T-helper 17 cell (primary cell): ENCODE measurements at places on chromosomes 16 and 17. TPM values are rescaled to one million over a fixed set of nuclear protein-coding genes. Genes with fewer than 3 reads are reported as not detected.

The MT3 gene
- not detected for total RNA-seq

The KIFC3 gene
- total RNA-seq = 15.2 TPM

DNA sequence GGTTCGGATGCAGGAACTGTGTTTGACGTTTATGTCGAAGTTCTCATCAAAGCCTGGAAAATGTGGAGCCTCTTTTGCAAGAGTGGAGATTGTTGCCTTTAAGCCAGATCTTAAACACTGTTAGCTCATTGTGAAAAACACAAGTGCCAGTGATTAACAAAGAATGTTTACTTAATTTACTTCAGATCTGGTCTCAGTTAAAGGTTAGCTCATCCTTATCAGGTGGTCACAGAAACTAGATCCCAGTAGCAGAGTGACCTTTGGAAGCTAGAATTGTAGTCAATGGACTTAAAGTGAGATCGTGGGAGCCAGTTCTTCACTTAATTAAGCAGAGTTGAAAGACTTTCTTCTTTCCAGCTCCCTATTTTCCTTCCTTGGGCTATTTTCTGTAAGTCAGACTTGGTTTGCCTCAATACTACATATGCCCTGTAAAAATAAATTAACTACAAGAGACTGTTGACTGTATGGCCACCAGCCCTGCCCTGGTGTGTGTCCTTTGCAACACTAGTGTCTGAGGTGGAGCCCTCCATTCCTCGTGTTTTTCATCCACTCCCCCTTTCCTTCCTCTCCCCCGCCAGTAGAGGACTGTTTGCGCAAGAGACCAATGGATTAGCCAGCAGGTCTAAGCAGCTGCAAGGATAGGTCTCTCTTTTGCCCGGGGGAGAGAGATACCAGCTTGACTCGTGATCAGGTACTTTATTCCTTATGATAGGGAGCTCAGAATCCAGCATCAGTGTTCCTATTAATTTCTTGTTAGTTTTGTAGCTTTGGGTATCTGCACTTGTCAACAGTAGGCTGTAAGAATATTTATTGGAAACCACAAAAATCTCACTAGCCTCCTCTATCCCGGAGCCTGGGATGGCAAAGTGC, 20.2 kb downstream of the FBXO39 start:
- peaks cover 4% of the 10 kb centered on the region for H3K36me3 ChIP-seq
- DNase-seq = no peak

DNA sequence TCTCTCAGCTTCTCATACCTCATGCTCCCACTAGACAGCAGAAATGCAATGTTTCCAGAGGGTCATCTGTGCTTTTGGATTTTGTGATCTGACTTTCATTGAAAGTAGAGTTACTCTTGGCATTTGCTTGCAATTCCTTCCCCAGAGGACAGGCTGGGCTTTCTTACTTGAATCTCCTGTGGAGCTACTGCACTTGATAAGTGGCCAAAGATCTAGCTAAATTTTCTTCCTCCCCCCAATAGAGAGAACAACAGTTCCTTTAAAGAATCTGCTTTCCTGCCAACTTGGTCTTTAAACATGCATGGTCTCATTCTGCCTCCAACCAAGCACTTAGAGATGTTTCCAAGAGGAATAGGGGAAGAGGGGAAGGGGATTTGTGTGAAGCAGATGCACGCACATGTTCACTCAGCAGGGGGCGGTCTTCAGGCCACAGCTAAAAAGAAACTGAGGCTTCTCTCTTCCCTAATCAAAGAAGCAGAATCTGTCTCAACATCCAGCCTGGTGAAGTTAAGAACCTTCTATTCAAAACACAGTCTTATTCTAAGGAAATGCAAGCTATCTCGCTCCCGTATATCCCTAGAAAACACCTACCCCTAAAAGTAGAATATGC, 229.6 kb downstream of the ZFHX3 start:
- H3K27me3 ChIP-seq = peaks cover 8% of the 10 kb centered on the region
- no peak overlapping the region for H3K4me3 ChIP-seq
- no peak for DNase-seq
- H3K4me1 ChIP-seq = no peaks in the 10 kb centered on the region

GRCh38 chr16:74309789-74310781, 13.5 kb downstream of the PSMD7 start:
- H3K4me1 ChIP-seq = peaks cover 8% of the 10 kb centered on the region
- DNase-seq = no peak
- H3K36me3 ChIP-seq = peaks cover 9% of the 10 kb centered on the region
- H3K4me3 ChIP-seq = no peak overlapping the region

GRCh38 chr17:1067282-1067956, 70.5 kb downstream of the TIMM22 start:
- no peaks in the 10 kb centered on the region for H3K27me3 ChIP-seq
- DNase-seq = no peak
- H3K4me1 ChIP-seq = no peaks in the 10 kb centered on the region
- H3K36me3 ChIP-seq = peaks cover 12% of the 10 kb centered on the region
- H3K27ac ChIP-seq = no peak overlapping the region

DNA sequence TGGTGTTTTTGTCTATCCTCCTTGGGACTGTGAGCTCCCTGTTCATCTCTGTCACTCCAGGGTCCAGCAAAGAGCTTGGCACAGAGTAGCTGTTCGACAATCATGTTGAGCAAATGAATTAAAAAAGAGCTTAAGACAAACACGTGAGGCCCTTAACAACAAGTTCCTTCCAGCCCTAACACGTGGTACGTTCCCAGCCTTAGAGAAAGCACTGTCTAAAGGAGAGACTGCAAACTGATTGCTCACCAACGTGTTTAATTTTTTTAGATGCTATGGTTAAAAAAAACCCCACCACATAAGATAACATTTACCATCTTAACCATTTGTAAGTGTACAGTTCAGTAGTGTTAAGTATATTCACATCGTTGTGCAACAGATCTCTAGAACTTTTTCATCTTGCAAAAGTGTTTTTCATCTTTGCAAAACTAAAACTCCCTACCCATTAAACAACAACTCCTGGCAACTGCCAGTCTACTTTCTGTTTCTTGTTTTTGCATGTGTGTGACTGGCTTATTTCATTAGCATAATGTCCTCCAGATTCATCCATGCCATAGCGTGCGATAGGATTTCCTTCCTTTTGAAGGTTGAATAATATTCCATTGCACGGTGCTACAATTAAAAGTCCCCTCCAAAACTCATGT, 28.2 kb downstream of the LAT start:
- peak overlapping the region; percentile 88 for H3K27ac ChIP-seq
- no peak for DNase-seq

DNA sequence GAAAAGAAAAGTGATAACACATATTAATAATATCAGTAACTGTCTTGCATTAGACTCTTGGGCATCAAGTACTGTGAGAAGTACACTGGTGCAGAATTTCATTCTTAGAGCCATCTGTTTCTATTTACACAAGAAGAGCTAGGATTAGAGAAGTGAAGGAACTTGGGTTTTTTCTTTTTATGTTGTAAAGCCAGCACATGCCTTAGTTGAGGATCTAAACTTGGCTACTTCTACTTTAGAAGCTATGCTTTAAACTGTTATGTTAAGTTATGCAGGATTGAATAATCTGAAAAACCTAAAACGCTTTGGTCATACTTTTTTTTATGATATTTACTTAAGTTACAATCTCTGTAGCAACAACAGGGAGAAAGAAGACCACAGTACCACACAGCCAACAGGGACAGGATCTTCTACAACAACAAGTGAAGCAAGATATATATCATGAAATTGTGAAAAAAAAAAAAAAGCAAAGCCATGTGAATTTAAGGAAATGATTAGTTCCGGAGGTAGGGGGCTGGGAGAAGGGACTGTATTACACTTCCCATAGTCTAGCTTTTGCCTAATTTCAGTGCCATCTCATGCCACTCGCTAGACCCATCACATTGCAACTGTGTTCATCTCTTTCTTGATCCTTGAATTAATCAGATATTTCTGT, 305.1 kb upstream of the GOT2 start:
- no peak for DNase-seq
- no peak overlapping the region for H3K27ac ChIP-seq
- H3K27me3 ChIP-seq = no peaks in the 10 kb centered on the region
- no peaks in the 10 kb centered on the region for H3K36me3 ChIP-seq
- no peaks in the 10 kb centered on the region for H3K4me1 ChIP-seq
- no peak overlapping the region for H3K4me3 ChIP-seq

DNA sequence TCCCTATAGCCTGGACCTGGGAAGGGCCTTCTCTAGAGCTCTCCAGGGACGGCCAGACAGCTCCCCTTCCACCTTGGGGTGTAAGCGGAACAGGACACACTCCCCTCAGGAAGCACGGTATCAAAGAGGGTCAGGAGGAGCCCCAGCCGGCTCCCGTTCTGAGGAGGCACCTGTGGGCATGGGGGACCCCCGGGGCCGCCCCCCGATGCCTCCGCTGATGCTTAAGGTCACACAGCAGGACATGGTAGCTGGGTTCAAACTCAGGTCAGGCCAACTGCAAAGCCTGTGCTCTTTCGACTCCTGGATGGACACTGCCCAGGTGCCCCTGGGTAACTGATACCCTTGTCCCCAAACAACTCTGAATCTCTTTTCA, 49.8 kb downstream of the CMIP start:
- peaks cover 40% of the 10 kb centered on the region for H3K4me1 ChIP-seq
- no peak for DNase-seq
- no peak overlapping the region for H3K27ac ChIP-seq
- no peaks in the 10 kb centered on the region for H3K27me3 ChIP-seq
- H3K36me3 ChIP-seq = no peaks in the 10 kb centered on the region
- no peak overlapping the region for H3K4me3 ChIP-seq

GRCh38 chr17:73394512-73395450, 83.0 kb upstream of the CDC42EP4 start:
- H3K27me3 ChIP-seq = peaks cover 13% of the 10 kb centered on the region
- no peaks in the 10 kb centered on the region for H3K4me1 ChIP-seq
- H3K36me3 ChIP-seq = no peaks in the 10 kb centered on the region
- H3K27ac ChIP-seq = no peak overlapping the region
- no peak for DNase-seq

GRCh38 chr17:7249214-7249613, 2.3 kb downstream of the CTDNEP1 start:
- peaks cover 12% of the 10 kb centered on the region for H3K36me3 ChIP-seq
- H3K27ac ChIP-seq = peak overlapping the region; percentile 98
- no peaks in the 10 kb centered on the region for H3K27me3 ChIP-seq
- H3K4me3 ChIP-seq = peak overlapping the region; percentile 81

DNA sequence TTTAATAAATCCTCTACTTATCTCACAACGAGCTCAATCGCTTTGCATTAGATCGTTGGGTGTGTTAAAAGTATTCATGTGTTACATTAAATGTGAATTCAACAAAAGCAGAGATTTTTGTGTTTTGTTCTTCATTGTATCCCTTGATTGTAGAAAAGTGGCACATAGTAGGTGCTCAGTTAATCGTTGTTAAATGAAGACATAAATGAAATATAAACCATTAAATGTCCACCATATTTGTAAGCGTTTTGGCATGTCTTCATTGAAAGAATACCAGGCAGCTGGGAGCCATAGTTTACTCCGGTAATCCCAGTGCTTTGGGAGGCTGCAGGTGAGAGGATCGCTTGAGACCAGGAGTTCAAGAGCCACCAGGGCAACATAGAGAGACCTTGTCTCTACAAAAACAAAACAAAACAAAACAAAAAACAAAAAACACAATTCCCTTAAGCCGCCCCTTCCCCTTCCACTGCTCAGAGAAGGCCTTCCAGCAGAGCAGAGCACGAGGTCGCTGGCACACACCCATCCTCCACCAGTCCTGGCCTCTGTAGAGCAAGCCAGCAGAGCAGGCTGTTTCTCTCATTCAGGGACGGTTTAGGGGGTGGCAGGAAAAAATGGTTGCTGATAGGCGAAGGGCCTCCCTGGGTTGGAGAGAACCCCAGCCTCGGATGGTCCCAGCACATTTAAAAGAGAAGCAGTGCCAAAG, 673 bp upstream of the CHD9 start:
- H3K4me1 ChIP-seq = peaks cover 13% of the 10 kb centered on the region
- H3K36me3 ChIP-seq = no peaks in the 10 kb centered on the region
- DNase-seq = no peak
- peak overlapping the region; percentile 27 for H3K27ac ChIP-seq
- peak overlapping the region; percentile 92 for H3K4me3 ChIP-seq
